ENCODE measurements at places on chromosomes 6 and 20. TPM values are rescaled to one million over a fixed set of nuclear protein-coding genes. Genes with fewer than 3 reads are reported as not detected.

Gene CD40
- 9.9 TPM for total RNA-seq

Gene E2F3
- 37.2 TPM for total RNA-seq

Gene MED20
- total RNA-seq, result 39.3 TPM

Gene CHD6
- 41.0 TPM for total RNA-seq

Gene RCAN2
- total RNA-seq, result 6.3 TPM

GRCh38 chr6:100990070-100990469 is 108.9 kb upstream of the ASCC3 start:
- DNase-seq, result no peak
- H3K4me1 ChIP-seq, result no peaks in the 10 kb centered on the region
- H3K27me3 ChIP-seq, result no peaks in the 10 kb centered on the region
- H3K27ac ChIP-seq, result no peak overlapping the region
- no peaks in the 10 kb centered on the region for H3K36me3 ChIP-seq
- no peak overlapping the region for H3K4me3 ChIP-seq

GRCh38 chr20:31907046-31907445 is 36.6 kb downstream of the TTLL9 start:
- no peak overlapping the region for H3K27ac ChIP-seq
- DNase-seq, result no peak
- peaks cover 32% of the 10 kb centered on the region for H3K4me1 ChIP-seq
- H3K36me3 ChIP-seq, result no peaks in the 10 kb centered on the region
- H3K4me3 ChIP-seq, result no peak overlapping the region

DNA sequence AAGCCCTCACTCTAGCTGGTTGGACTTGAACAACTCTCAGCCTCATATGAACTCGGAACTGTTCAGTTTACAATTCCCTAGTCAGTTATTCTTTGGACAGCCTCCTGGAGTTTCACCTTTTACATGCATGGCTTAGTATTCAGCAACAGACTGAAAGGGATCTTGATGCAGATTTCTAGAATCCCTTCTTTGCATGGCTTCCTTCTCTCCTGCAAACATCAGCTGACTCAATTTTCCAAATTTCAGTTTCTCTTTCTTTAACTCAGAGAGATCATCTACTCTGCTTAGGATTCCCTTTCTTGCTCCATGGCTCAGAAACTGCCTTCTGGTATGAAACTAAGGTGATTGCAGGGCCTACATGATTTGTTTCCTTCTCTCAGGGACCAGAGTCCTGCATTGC is 99.6 kb downstream of the CEP57L1 start:
- H3K27ac ChIP-seq, result no peak overlapping the region
- H3K4me3 ChIP-seq, result no peak overlapping the region
- no peaks in the 10 kb centered on the region for H3K4me1 ChIP-seq
- no peak for DNase-seq

DNA sequence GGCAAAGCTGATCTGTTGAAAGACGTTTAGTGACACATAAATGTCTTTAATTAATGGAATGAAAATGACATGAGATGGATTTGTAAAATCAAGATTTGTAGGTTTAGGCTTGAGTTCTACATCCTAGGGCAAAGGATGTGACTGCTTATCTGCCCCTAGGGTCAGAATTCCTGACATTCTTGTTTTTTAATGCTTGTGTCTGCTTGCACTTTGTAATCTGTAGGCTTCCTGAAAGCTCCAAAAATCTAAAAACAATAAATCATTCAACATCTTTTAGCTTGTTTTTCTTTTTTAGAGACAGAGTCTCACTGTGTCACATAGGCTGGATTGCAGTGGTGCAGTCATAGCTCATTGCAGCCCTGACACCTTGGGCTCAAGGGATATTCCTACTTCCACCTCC is 107.9 kb upstream of the MLIP start:
- H3K36me3 ChIP-seq, result no peaks in the 10 kb centered on the region
- peaks cover 5% of the 10 kb centered on the region for H3K4me1 ChIP-seq
- no peaks in the 10 kb centered on the region for H3K27me3 ChIP-seq
- peak; percentile 27 for DNase-seq
- no peak overlapping the region for H3K27ac ChIP-seq

- H3K27me3 ChIP-seq, result no peaks in the 10 kb centered on the region
- DNase-seq, result peak; percentile 83
- peak overlapping the region; percentile 91 for H3K4me3 ChIP-seq
- no peaks in the 10 kb centered on the region for H3K36me3 ChIP-seq
- peaks cover 18% of the 10 kb centered on the region for H3K4me1 ChIP-seq
- peak overlapping the region; percentile 90 for H3K27ac ChIP-seq
These were observed 931 bp upstream of the UCKL1 start for GRCh38 chr20:63957004-63957689.

- H3K36me3 ChIP-seq, result no peaks in the 10 kb centered on the region
- no peak for DNase-seq
- H3K4me1 ChIP-seq, result peaks cover 3% of the 10 kb centered on the region
- H3K4me3 ChIP-seq, result no peak overlapping the region
- no peaks in the 10 kb centered on the region for H3K27me3 ChIP-seq
These were observed 41.8 kb downstream of the CYP24A1 start for GRCh38 chr20:54131675-54132611.
